Stimulated activated CD8-positive, alpha-beta memory T cell treated with anti-CD3 and anti-CD28 coated beads, Interleukin-4, amount 100 ng/mL, for 48 hours (primary cell): ENCODE measurements at places on chromosomes 5 and 9.

- DNase-seq, result no peak
Measured at GRCh38 chr5:144457160-144457559, 286.5 kb downstream of the KCTD16 start.

DNA sequence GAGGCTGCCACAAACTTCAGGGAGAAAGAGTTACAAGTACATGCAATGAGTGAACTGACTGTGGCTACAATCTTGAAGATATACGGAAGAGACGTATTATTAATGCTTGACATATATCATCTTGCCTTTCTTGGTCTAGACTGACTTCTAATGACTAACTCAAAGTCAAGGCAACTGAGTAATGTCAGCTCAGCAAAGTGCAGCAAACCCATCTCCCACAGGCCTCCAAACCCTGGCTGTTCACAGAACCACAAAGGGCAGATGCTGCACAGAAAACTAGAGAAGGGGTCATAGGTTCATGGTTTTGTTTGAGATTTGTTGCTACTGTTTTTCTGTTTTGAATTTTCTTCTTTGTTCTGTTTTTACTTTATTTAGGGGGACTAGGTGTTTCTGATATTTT lies 21.0 kb downstream of the IL7R start:
- no peak for DNase-seq

GRCh38 chr9:95724253-95724991 lies 151.1 kb upstream of the ERCC6L2 start:
- peak; percentile 70 for DNase-seq

GRCh38 chr5:153658606-153659005 lies 168.1 kb downstream of the GRIA1 start:
- no peak for DNase-seq

- no peak for DNase-seq
Measured at GRCh38 chr9:21082671-21083070, 4.9 kb upstream of the IFNB1 start.

GRCh38 chr9:71213633-71214032 lies 92.2 kb upstream of the TRPM3 start:
- no peak for DNase-seq

- no peak for DNase-seq
Measured at GRCh38 chr9:137606734-137607138, 1.2 kb downstream of the ARRDC1 start.

- DNase-seq, result no peak
Measured at GRCh38 chr5:105407200-105407599, 1844.6 kb upstream of the NUDT12 start.

DNA sequence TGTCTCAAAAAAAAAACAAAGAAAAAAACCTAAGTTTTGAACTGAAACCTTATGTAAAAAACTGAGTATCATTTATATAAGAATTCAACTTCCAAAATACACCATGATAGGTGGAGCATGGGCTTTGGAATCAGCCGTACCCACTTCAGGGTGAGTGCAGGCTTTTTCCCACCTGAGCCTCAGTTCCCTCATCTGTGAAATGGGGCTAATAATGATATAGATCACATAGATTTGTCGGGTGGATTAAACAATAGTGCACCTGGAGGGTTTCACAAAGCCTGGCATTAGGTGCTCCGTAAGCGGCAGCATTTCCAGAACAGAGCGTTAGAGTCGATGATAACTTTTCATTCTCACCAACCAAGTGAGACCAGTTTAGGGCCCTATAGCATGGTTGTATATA lies 91.9 kb downstream of the CYFIP2 start:
- no peak for DNase-seq

DNA sequence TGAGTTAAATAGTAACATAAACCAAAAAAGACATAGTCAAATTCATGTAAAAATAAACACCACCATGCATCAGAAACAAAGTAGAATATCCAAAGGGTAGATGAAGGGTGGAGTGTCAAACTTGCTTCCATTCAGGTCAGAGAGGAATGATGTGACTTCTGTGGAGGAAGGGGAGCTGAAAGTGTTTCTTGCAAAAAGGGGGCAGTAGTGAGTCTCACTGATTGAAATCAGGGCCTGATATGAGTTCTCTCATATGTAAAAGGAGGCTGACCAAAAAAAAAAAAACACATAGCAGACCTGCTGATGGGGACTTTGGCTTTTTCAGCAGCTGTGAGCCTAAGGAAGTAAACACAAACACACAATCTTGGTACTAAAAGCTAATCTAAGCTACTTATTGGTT lies 38.8 kb upstream of the RGMB start:
- no peak for DNase-seq

DNA sequence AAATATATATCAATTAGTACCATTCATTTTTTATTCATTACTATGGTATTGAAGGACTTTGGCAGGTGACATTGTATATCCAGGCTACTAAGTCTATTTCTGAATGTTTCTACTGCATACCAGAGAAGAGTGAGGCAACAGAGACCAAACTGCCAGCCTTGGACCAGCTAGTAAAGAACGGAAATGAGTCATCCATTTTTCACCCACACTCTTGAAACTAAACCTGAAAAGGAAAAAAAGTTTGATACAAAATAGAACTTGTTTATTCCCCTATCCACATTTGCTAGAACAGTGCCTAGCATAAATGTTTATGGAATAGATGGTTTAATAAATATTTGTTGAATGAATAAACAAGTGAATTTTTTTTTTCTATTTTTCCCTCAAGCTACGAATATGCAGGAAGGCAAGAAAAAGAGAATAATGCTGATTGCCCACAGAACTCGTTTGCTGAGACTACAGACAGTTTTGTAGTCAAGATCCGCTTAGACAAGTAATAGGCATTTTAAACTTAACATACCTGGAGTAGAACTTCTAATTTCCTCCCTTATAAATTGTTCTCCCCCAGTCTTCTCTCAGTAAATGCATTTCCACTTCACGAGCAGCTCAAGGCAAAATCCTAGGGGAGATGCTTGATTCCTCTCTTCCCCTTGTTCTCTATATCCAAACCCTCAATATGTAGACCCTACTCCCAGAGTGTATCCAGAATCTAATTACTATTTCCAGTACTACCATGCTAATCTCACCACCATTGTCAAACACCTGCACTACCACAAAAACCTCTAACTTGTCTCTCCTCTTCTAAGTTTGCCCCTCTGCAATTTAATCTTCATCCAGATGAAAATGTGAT lies 146.2 kb upstream of the RASA1 start:
- peak; percentile 44 for DNase-seq

DNA sequence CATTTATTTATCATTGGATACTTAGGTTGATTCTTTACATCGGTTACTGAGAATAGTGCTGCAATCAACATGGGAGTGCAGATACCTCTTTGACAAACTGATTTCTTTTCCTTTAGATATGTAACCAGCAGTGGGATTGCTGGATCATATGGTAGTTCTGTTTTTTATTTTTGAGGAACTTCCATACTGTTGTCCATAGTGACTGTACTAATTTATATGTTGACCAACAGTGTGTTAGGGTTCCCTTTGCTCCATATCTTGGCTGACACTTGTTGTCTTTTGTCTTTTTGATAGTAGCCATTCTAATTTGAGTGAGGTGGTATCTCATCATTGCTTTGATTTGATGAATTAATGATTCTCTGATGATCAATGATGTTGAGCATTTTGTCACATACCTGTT lies 137.3 kb upstream of the PITX1 start:
- no peak for DNase-seq

DNA sequence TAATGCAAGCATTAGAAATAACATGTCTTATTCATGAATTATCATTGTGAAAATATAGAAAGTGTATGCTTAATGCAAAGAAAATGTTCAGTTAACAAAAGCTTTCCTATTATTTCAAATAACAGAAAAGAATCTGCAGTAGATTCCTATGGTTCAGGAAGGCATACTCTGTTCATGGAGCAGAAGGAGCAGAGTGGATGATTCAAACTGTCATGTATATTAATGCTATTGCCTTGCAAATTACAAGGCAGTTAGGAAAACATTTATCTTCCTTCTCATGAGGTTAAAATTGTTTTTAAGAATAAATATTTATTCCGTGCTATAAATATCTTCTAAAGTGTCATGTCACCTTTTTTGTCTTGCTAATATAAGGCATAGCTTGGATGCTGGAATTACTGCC lies 47.5 kb downstream of the PCSK1 start:
- no peak for DNase-seq

- DNase-seq, result no peak
Measured at GRCh38 chr5:133936651-133937015, 31.8 kb downstream of the C5orf15 start.

DNA sequence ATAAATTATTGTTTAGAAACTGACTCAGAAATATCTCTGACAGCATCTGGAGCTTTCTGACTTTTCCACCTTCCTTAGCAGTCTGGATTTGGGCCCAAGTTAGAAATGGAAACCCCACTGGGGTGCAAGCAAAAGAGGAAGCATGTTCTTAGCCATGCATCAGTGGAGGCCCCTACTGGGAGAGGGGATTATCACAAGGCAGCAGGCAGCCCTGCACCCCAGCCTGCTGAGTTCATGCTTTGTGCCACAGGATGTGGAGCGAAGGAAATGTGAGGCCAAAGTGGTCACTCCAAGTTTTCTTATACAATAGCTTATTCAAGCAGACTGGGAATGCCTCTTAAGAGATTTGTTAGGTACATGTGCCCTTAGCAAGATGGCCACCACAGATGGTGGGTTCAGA lies 146.5 kb upstream of the TLX3 start:
- DNase-seq, result no peak

DNA sequence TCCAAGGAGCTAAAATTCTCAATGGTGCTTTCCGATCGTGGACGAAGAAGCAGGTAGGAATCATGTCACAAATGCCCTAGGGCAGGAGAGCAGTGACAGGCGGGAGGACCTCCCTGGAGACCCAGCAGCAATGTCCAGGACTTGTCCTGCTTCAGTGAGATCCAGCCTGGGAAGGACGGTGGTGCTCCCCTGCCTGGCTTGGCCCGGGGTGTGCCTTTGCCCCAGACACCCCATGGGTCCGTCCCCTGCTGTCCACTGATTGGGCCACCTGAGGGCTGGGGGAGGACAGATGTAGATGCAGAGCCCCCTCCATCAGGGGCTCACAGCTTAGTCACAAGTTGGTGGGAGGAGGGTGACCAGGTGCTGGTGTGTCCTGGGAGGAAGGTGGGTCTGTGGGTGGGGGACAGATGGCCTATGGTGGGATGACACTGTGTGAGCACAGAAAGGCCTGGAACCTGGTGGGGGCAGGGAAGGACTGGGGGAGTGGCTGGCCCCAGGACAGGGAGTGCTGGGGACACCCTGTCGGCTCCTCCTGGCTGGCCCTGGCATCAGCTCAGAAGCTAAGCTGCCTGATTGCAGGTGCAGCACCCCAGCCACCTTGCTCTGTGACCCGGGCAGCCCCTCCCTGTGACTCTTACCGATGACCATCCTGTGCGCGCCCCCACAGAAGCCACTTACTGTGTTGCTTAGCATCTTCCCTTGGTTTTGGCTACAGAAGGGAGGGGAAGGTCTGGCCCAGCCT lies 82.0 kb downstream of the PHF2 start:
- no peak for DNase-seq

- DNase-seq, result no peak
Measured at GRCh38 chr5:103973669-103974068, 411.1 kb upstream of the NUDT12 start.

- DNase-seq, result no peak
Measured at GRCh38 chr5:142698447-142699183, 12.7 kb upstream of the FGF1 start.

DNA sequence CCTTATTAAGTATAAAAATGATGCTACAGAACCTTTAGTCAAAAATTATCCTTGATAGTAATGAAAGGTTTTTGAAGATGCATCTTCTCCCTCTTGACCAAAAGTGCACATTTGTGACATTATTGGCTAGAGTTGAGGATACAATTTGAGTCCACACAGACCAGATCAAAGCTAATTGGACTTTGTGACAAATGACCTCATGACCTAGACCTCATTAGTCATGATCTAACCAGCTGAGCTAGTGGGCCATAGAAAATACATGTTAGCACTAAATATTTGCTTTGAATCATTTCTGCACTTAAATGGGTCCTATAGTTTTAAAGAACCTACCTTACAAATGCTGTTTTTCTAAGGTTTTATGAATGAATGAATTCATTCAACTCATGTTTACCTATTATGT lies 182.1 kb downstream of the RFX3 start:
- DNase-seq, result no peak

DNA sequence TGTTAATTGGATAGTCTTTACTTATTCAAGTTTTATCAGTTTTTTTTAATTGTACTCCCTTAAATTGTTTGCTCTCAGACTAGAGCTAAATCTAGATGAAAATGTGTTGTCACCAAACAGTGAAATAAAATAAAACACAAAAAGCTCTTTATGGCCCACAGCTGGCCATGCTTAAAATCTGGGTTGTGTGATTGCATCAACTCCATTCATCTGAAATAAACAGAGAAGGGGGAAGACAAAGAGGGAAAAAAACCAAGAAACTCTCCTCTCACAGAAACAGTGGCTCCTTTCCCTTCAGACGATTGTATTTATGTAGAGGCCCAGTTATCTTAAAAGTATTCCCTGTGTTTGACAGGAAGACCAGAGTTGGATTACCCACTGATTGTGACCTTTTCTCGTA lies 422.4 kb downstream of the IRX1 start:
- no peak for DNase-seq

- DNase-seq, result peak; percentile 17
Measured at GRCh38 chr9:93597871-93598646, 21.7 kb downstream of the PHF2 start.

GRCh38 chr5:175616083-175616482 lies 41.8 kb upstream of the HRH2 start:
- peak; percentile 45 for DNase-seq

- no peak for DNase-seq
Measured at GRCh38 chr5:76391014-76391413, 12.1 kb upstream of the IQGAP2 start.

DNA sequence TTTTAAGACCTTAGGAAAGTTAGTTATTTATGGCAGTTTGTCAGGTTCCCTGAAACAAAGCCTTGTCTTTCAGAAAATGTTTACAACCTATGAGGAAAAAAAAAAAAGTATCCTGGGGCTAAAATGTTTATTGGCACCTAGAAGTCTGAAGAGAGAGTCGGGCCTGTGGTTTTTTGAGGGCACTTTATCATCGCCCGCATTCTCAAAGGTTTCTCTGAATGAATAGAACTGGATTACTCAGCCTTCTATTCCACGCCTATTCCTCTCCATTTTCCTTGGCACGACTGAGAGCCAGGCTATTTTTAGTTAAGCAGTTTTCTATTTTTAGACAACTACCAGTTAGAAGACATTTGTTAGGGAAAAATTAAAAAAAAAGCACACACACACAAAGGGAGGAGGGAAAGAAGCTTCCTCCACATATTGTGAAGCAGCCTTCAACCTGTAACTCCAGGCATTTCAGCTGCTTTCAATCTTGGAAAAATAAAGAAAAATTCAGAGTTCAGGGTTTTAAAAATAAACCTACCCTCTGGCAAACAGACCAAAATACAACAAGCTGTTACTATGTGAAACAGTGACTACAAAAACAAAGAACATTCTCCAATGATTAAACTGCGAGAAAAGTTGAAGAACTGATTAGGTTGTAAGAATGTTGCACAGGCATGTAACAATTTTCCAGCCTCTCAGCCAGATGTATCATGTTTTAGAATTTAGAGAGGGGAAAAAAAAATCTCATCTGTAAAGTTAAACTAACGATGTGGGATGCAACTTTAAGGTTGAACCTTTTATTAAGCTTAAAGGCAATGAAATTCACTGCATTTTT lies 97.0 kb downstream of the MEF2C start:
- DNase-seq, result no peak

- no peak for DNase-seq
Measured at GRCh38 chr9:90061187-90061586, 456.4 kb downstream of the GADD45G start.

GRCh38 chr9:124010665-124011321 lies 775 bp upstream of the LHX2 start:
- DNase-seq, result no peak
